CD4-positive, alpha-beta memory T cell (primary cell): ENCODE measurements at places on chromosomes 12 and 14.

DNA sequence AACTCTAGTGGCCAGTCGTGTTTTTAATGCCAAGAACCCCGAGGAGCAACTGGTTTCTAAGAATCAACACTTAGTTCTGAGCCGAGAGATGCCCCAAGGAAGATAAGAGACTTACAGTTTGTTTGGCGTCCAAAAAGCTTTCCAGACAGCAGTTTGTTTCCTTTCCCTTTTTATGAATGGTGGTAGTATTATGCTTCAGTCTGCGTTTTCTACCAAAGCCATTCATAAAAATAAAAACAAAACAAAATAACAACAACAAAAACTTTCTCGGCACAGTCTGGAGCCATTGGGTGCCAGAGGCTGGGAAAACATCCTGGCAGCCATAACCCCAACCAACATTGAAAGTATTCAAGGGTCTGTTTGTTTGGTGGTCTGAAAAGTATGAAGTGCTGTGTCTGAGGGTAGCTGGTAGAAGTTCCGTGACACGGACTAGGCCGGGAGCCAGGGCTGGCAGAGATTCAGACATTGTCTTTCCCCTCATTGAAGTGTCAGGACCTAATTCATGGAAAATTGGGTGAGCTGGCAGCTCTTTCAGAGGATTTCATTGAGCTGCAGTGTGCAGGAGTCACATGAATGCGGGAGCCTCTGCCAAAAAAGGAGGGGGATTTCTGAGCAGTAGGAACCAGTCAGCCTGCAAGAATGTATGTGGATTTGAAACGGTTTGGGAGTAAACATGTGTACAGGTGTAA lies 124.2 kb downstream of the HMGA2 start:
- H3K36me3 ChIP-seq = no peaks in the 10 kb centered on the region
- no peaks in the 10 kb centered on the region for H3K4me1 ChIP-seq
- no peaks in the 10 kb centered on the region for H3K27me3 ChIP-seq
- H3K4me3 ChIP-seq = no peak overlapping the region

DNA sequence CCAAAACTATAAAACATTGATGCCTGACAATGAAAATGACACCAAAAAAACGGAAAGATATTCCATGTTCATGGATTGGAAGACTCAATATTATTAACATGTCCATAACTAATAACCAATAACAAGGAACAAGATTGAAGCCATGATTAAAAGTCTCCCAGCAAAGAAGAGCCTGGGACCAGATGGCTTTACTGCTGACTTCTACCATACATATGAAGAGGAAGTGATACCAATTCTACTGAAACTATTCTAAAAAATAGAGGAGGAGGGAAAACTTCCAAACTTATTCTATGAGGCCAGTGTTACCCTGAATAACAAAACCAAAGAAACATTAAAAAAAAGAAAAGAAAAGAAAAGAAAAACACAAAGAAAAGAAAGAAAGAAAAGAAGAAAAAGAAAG lies 54.6 kb upstream of the ATF7IP start:
- no peaks in the 10 kb centered on the region for H3K4me1 ChIP-seq
- H3K36me3 ChIP-seq = no peaks in the 10 kb centered on the region
- no peaks in the 10 kb centered on the region for H3K27me3 ChIP-seq
- no peak overlapping the region for H3K27ac ChIP-seq
- no peak overlapping the region for H3K4me3 ChIP-seq
- no peak for DNase-seq

GRCh38 chr14:75910048-75910447 lies 71.7 kb downstream of the TGFB3 start:
- no peaks in the 10 kb centered on the region for H3K4me1 ChIP-seq
- no peaks in the 10 kb centered on the region for H3K27me3 ChIP-seq
- no peak for DNase-seq
- H3K36me3 ChIP-seq = no peaks in the 10 kb centered on the region
- H3K27ac ChIP-seq = no peak overlapping the region
- H3K4me3 ChIP-seq = no peak overlapping the region

GRCh38 chr14:71324767-71325272 lies 417.6 kb downstream of the PCNX1 start:
- no peaks in the 10 kb centered on the region for H3K27me3 ChIP-seq
- DNase-seq = peak; percentile 56
- H3K4me1 ChIP-seq = peaks cover 64% of the 10 kb centered on the region
- no peak overlapping the region for H3K27ac ChIP-seq
- no peaks in the 10 kb centered on the region for H3K36me3 ChIP-seq

DNA sequence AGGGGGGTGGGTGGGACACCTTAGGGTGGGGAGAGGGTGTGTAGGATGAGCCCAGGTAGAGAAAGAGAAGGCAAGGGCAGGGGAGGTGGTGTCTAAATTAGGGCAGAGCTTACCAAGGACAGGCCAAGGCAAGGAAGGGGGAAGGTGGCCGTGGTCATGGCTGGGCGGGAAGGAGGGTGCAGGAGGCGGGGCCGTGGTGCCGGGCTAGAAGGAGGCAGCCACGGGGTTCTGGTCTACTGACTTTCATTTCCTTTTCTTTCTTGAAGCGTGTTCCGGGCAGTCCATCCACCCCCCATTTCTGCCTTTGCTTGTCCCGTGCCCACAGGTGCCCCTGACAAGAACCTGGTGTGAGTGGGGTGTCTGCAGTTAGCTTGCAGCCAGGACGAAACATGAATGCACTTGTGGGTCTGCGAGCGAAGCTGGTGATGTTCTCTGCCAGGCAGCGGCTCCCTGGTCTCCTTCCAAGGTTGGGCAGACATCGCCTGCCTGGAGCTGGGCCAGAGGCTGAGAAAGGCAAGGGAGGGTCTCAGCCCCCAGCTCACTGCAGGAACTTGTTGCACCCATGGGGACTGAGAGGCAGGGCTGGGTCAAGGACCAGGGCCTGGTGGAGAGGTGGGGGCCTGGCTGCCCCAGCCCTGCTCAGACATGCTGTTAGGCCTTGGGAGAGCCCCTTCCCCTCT lies 58.2 kb downstream of the KIF26A start:
- no peaks in the 10 kb centered on the region for H3K4me1 ChIP-seq
- no peak for DNase-seq
- no peaks in the 10 kb centered on the region for H3K36me3 ChIP-seq
- H3K27me3 ChIP-seq = no peaks in the 10 kb centered on the region
- H3K4me3 ChIP-seq = no peak overlapping the region

DNA sequence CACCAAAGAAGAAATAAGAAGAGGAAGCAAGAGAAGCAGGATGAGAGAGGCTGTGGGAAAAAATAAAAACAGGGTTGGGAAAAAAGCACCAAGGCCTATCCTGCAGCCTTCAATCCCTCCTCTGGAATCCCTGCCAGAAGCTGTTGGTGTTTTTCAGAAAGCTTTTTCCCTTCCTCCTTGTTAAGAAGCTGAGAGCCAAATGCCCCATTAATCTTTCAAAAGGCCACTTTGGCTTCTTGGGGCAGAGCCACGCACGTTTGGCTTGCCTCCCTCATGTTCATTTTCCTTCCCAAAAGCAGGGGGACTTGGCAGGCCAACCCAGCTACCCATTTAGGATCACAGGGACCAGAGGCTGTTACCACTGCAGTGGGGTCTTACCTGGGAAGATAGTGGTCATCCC lies 365.3 kb downstream of the NUAK1 start:
- H3K27me3 ChIP-seq = no peaks in the 10 kb centered on the region
- H3K27ac ChIP-seq = no peak overlapping the region
- no peak overlapping the region for H3K4me3 ChIP-seq
- H3K4me1 ChIP-seq = no peaks in the 10 kb centered on the region

- H3K4me3 ChIP-seq = no peak overlapping the region
- H3K27ac ChIP-seq = no peak overlapping the region
- H3K4me1 ChIP-seq = no peaks in the 10 kb centered on the region
- no peak for DNase-seq
Measured at GRCh38 chr14:71212683-71213107, 305.4 kb downstream of the PCNX1 start.
